ENCODE measurements at places on chromosomes 2 and 18.
A peak's percentile ranks its signal among the peaks of the same experiment; 100 is the strongest.

GRCh38 chr2:53510401-53510800 is 257.2 kb upstream of the CHAC2 start:
- DNase-seq = no peak

DNA sequence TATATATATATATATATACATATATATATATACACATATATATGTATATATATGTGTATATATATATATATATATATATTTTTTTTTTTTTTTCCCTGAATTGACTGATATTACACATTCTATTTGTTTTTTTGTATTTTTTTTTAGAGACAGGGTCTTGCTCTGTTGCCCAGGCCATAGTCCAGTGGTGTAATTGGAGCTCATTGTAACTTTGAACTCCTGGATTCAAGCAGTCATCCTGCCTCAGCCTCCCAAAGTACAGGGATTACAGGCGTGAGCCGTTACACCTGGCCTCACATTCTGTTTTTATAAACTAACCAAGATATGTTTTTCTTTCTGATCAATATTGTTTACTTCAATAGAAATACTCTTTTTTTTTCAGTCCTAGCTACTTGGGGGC is 26.2 kb downstream of the NCAPH start:
- DNase-seq = no peak

DNA sequence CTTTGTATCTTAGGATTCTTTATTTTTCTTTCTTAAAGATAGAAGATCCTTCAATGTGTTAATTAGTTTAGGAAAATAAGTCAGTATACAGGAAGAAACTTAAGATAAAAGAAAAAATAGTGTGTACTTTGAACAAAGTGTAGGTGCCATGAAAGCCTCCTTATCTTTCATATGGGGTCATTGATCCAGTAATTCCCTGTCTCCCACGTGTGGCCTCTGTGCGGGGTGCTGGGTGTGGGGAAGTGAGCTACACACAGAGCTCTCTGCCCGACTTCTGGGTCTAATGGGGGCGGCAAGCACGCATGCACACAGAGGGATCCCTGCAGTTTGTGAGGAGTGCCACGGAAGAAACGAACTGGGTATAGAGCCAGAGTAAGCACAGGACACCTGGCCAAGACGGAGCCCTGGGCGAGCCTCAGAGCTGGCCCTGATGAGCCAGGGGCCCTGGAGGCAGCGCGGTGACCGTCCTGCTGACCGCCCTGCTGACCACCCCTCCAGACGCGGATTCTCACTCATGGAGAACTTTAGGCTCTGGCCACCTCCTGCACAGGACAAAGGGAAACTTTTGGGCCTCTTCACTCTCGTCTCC is 253.5 kb downstream of the ACKR3 start:
- no peak for DNase-seq

- peak; percentile 74 for DNase-seq
Observed at GRCh38 chr2:231601356-231602229, 8.9 kb downstream of the TEX44 start.

Measured in EH (cell line).